ENCODE measurements at places on chromosomes 16 and 17.

GRCh38 chr17:48024149-48025039 is 13.2 kb downstream of the COPZ2 start:
- DNase-seq = peak; percentile 49

GRCh38 chr16:80203821-80204220 is 337.0 kb upstream of the DYNLRB2 start:
- DNase-seq = no peak

- DNase-seq = no peak
These were observed 10.9 kb downstream of the STH start for GRCh38 chr17:46009681-46010596.

- no peak for DNase-seq
These were observed 21.0 kb downstream of the NOG start for GRCh38 chr17:56614522-56614921.

DNA sequence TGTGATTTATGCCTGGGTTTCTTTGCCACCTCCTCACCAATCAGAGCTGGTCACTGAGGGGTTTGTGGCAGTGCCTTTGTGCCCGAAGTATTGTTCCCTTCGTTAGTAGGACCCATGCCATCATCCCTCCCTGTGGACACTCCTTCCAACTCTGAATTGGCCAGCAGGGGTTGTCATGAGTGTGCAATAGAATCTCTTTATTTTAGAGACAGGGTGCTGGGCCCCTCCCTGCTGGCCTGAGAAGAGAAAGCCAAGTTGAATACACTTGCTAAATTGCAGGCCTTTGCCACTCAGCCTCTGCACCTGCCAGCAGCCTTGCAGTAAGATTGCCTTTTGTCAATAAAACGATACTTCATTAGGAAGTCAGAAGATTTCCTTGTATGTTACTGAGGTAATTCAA is 40.7 kb upstream of the SLC12A3 start:
- no peak for DNase-seq

- DNase-seq = peak; percentile 97
These were observed at the start of gene DOK4 for GRCh38 chr16:57485916-57486857. Gene DOK4, minus strand, starts transcription at chr16:57486493. Its CDS starts 6,986 bp downstream, at chr16:57479507.

- no peak for DNase-seq
These were observed 35.0 kb downstream of the CNGB1 start for GRCh38 chr16:57935904-57936303.

DNA sequence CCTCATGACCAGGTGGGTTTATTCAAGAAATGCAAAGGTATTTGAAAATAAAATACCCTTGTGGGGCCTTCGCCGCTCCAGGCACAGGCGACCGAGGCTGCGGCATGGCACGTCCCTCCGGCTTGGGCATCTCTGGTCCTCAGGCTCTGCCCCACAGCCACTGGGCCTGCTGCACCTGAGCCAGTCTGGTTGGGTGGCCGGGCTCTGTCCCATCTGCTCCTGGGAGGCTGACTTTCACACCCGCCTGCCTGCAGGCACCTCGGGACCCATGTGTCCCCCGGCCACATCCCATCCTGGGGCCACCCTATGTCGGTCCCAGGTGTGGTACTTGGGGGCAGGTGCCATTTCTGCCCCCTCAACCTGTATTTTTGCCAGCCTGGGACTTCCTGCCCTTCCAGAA is 20.9 kb downstream of the OSBPL7 start:
- DNase-seq = peak; percentile 33

DNA sequence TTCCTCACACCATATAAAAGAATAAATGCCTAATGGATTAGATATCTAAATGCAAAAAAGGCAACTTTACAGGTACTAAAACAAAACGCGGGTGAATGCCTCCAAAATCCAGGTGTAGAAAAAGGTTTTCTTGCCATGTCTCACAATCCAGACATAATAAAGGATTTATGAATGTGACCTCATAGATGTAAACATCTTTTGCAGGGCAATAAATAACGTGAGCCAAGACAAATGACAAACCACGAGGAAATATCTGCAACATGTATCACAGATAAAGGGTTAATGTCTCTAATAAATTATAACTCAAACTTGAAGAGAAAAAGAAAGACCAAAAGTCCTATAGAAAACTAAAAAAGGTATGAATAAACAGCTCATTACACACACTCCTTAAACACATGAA is 180.7 kb downstream of the PARN start:
- no peak for DNase-seq

GRCh38 chr16:31451201-31451600 is 8.1 kb upstream of the ARMC5 start:
- DNase-seq = no peak

DNA sequence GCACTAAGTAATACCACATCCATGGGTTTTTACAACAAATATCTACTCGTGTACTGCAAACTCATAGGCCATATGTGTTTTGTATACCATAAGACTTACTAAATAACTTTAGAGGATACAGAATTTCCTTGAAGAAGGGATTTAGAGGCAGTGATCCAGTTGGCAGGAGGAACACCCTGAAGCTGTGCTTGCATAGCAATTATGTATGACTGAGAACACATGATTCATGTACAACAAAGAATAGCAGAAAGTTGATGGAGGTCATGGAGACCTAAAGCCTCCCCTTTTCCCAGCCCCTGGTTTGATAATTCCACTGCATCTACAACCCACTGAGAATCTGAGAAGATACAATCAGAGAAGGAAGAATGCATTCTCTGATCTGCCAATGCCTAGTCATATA is 83.8 kb upstream of the PMFBP1 start:
- DNase-seq = no peak

DNA sequence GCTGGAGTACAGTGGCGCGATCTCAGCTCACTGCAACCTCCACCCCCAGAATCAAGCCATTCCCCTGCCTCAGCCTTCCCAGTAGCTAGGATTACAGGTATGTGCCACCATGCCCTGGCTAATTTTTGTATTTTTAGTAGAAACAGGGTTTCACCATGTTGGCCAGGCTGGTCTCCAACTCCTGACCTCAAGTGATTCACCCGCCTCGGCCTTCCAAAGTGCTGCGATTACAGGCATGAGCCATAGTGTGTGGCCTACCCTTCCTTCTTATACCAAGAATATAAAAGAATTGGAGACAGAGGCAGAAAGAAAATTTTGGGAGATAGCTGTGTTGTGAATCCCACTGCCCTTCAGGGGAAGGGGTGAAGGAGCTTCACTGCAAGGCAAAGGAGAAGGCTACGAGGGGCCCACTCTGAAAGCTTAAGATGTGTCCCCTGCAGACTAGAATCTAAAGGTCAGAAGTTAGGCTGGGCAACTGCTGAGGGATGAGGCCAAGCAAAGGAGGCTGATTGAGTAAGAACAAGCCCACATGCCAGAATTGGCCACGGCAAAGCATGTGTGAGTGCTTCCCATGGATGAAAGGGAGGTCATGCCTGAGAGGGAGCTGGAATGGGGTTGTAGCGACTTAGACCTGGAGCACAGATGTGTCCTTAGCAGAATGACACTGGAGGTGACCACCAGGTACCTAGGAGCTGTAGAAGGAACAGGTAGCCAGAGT is 8.4 kb upstream of the CRYBA1 start:
- no peak for DNase-seq

DNA sequence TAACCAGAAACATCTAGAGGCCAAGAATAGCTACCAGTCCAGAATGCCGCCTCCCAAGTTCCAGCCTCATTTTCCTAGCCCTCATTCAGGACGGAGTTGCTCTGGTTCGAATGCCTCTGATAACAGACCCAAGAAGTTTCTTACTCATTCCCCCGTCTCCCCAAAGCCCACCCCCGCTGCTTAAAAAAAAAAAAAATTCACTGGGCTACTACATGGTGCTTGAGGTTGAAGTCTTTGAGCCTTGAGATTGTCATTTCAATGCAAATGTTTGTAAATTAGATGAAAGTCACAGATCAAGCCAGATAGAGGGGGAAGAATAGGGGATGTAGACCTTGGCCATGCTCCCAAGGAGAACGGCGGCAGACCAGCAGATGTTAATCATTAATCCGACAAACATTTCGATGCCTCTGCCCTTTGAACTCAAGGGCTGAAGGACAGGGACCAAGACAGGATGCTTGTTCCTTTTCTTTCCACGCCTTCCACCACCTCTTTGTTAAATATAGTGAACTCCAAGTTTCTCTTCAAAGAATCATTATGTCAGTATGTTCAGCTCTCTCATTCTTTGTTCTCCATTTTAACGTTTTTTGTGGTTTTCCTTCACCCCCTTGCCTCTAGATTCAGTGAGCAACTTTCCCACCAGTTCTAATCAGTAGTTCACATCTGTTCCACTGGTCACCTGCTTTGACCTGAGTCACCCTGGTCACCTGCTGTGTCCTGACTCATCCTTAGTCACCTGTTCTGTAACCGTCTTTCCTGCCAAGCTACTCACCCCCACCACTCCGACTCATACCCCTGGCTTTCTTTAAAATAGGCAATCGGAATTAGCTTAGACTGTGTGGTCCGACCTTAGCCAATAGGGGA is 190.3 kb downstream of the CPPED1 start:
- DNase-seq = no peak

- DNase-seq = no peak
These were observed 148.5 kb upstream of the GSE1 start for GRCh38 chr16:85464383-85465305.

- no peak for DNase-seq
These were observed 62.1 kb downstream of the PRKCA start for GRCh38 chr17:66364508-66364907.

- DNase-seq = no peak
These were observed 54.6 kb upstream of the CORO6 start for GRCh38 chr17:29677221-29677791.

DNA sequence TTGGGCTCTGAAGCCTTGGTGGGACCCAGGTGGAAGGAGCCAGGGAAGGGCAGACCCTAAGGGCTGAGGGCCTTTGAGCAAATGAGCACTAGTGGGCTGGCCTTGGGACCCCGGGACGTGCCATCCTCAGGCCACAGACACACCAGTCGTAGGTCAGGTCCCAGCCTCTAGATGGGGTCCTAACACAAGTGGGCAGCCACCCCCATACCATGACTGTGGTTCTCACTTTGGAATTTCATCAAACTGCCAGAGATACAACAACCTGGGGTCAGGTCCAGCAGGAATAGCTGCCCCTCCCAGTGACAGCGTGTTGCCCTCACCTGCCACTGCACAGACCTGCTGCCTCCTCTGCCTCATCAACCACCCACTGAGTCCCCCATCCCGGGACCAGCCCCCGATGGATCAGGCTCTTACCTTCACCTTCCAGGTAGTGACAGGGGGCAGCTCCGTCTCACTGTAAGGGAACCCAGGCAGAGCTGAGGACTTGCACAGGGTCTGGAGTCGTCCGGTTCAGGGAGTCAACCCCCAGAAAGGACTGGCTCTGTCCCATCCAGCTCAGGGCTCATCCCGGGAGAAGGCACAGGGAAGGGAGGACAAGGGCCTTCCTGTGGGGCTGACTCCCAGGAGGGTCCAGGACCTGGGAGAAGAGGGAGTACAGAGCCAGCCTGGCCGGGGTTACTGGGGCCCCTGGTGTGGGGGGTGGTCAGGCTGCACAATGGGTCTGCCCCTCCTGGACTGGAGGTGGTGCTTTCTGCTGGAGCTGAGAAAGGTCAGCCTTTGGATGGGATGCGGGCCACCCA is 40.0 kb downstream of the LGALS9 start:
- DNase-seq = no peak

- no peak for DNase-seq
These were observed 84.4 kb downstream of the DNAH9 start for GRCh38 chr17:11682646-11683045.

DNA sequence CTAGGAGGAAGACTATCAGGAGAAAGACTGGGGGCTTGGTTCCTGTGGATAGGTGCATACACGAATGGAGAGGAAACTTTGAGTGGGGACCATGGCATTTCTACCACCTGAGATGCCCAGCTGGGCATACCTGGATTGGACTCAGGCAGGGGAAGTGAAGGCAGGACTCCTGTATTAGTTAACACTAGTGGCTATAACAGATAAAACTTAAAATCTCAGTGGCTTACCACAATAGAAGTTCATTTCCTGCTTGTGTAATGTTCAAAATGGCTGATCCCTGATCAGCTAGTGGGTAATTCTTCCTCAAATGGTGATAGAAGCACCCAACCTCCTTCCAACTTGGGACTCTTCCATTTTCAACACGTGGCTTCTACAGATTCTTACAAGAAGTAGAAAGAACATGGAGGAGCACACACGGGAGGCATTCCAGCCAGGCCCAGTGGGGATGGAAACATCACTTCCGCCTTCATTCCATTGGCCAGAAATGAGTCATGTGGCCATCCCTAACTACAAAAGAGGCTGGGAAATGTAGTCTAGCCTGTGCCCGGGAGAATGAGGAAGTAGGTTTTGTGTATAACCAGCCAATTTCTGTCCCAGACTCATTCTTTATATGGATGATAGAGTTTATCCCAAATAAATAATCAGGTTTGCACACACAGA is 112.1 kb downstream of the UTP18 start:
- DNase-seq = peak; percentile 91

GRCh38 chr16:22161999-22162655 is at the start of gene SDR42E2:
Gene SDR42E2, plus strand, starts transcription at chr16:22162506. Its CDS starts 3,077 bp downstream, at chr16:22165583.
- peak; percentile 57 for DNase-seq

GRCh38 chr17:66210208-66210574 is 18.3 kb upstream of the CEP112 start:
- no peak for DNase-seq

- peak; percentile 80 for DNase-seq
These were observed 2.8 kb downstream of the TRAF4 start for GRCh38 chr17:28746611-28747050.

GRCh38 chr17:75067856-75068255 is 19.9 kb upstream of the SLC16A5 start:
- no peak for DNase-seq

GRCh38 chr17:82242698-82242976 is 13.8 kb downstream of the SLC16A3 start:
- no peak for DNase-seq

GRCh38 chr16:27097800-27098230 is 31.1 kb downstream of the C16orf82 start:
- DNase-seq = no peak

DNA sequence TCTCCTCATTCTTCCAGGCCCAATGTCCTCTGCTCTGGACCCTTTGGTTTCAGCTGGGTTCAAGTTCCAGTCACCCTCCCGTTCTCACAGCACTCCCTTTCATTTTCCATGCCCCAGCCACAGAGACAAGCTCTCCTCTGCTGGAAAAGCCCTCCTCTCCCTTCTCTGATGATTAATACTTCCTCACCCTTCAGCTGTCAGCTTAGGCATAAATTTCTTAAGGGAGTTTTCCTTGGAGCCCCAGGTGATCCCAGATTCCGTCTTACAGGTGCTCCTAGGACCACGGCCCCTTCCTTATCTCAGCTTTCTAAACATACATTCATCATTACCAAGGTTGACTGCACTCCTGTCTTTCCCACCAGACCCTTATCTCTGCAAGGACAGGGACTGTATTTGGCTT is 10.4 kb downstream of the CHAD start:
- no peak for DNase-seq

Data from D341Med (cell line).